T-helper 17 cell (primary cell): ENCODE measurements at places on chromosomes 2 and 18. TPM values are rescaled to one million over a fixed set of nuclear protein-coding genes. Genes with fewer than 3 reads are reported as not detected.
A peak's percentile ranks its signal among the peaks of the same experiment; 100 is the strongest.

DNA sequence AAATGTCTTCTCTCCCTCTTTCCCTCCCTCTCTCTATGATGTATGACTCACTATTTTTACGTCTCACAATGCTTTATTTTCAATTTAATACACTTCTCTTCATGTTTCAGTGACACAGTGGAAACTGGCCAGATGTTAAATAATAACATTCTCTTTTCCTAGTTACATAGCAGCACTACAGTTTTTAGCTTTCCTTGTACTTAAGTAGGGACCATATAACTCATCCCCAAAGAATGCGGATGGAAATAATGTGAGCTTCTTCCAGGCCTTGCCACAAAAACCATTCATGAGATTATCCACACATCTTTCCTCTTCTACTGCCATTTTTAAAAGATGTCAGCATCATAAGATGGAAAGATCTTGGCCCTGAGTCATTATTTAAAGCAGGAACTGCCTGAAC is 789.4 kb downstream of the LRP1B start:
- DNase-seq = no peak

DNA sequence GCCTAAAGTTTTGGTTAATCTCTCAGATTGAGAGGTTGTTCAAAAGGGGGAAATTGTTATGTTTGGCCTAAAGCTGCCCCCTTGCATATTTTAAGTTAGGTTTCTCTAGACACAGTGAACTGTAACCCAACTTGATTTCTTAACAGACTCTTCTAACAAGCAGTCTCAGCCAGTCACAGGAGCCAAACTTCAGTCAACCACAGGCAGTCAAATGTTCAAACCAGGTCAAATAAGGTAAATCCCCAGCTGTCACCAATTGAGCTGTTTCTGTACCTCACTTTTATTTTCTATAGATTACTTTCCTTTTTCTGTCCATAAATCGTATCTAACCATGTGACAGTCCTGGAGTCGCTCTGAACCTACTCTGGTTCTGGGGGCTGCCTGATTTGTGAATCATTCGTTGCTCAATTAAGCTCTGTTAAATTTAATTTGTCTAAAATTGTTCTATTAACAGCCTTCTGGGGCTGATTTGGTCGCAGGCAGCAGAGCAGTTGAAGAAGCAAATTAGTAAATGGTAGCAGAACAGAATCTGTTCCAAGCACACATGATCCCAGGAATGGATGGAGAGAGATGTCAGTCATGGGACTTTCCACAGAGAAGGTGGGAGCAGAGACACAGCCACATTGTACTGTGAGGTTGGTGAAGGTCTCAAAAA is 16.4 kb upstream of the NFU1 start:
- no peak for DNase-seq

DNA sequence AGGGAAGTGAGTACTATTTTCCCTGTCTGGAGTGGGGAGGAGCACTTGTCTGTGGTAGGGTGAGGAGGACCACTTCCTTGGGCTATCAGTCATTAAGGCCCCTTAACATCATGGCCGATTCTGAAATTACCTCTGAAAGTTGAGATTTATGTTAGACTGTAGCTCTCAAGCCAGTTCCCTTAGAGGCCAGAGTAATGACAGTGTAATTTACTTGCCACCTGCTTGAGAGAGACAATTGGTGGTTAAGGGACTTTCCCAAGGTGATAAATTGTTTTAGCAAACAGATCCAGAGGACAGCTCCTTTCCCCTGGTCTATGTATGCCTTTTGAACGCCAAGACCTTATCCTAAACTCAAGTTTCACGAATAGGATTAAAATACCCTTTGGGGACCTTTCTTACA is 56.1 kb downstream of the NEDD4L start:
- no peak for DNase-seq

GRCh38 chr2:167506395-167506794 is 618.1 kb downstream of the XIRP2 start:
- DNase-seq = no peak

The SPEG gene
- total RNA-seq = 7.3 TPM

GRCh38 chr2:55718165-55719008 is 24.7 kb upstream of the PNPT1 start:
- no peak for DNase-seq

- no peak for DNase-seq
Observed at GRCh38 chr2:235044501-235045271, 92.9 kb downstream of the SH3BP4 start.

GRCh38 chr2:127909019-127909418 is 23.3 kb upstream of the AMMECR1L start:
- no peak for DNase-seq

DNA sequence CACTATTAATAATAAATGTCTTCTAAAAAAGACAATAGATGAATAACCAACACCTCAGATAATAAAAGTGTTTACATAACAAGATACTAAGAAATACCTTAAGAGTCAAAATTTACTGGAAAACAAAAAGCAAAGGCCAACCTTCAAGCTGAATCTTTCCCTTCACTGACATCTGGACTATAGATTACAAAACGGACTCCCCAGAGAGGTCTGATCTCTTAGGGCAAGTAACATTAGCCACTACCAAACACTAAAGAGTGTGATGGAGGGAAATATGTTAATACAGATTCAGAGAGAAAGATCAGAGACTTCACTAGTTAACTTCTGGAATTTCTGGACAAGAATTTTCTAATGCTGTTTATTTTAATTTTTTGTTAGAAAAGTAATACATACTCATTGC is 13.9 kb downstream of the CLASP1 start:
- no peak for DNase-seq

DNA sequence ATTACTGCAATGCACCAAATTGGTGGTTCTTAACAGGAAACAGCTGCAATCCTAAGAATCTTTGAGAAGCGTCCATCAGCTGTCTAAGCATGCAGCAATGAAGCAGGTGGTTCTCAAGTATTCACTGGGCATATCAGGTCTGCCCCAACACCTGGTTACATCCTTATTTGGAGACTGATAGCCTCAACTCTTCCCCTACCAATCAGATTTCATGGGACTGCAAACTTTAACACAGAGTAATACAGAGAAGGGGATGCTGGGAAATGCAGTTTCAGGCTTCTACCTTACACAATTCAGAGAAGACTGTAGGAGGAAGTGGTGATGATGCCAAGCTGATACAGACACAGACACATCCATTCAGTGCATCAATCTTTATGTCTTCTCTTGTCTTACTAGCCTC is 240.5 kb downstream of the BCL2 start:
- no peak for DNase-seq

- no peak for DNase-seq
Observed at GRCh38 chr18:45066886-45067285, 386.2 kb downstream of the SETBP1 start.

GRCh38 chr2:2653231-2653630 is 322.2 kb upstream of the MYT1L start:
- DNase-seq = no peak

The RGPD3 gene
- 0.21 TPM for total RNA-seq

GRCh38 chr2:132901661-132902060 is 231.7 kb upstream of the LYPD1 start:
- DNase-seq = no peak

GRCh38 chr2:96816836-96817702 is 1.0 kb downstream of the CNNM3 start:
- DNase-seq = no peak

The DYSF gene
- 0.34 TPM for total RNA-seq

The LAMA3 gene
- total RNA-seq = 0.07 TPM

- DNase-seq = no peak
Observed at GRCh38 chr2:186950694-186951093, 101.7 kb upstream of the ZSWIM2 start.

The STAMBP gene
- 22.1 TPM for total RNA-seq

- no peak for DNase-seq
Observed at GRCh38 chr2:207630491-207630890, 5.3 kb upstream of the METTL21A start.

DNA sequence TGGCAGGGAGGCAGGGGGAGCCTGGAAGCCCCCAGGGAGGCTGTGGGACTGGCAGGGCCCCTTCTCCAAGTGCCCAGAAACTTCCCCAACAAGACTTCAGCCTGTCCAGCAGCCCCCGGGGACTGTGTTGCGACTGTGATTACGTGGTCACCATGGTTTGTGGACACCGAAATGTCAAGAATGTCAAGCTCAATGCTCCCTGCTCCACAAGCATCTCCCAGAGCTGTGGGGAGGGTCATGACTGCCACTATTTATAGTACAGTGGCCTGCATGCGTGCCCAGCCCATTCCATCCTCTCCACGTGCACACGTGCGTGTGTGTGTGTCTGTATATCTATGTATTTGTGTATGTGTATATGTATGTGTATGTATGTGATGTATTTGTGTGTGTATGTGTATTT is 93.8 kb upstream of the MBOAT2 start:
- DNase-seq = no peak

The SPAG16 gene
- total RNA-seq = 5.1 TPM

The PARD3B gene
- 3.0 TPM for total RNA-seq

The GKN2 gene
- not detected for total RNA-seq

The SOX11 gene
- not detected for total RNA-seq

- DNase-seq = no peak
Observed at GRCh38 chr2:16663121-16663905, 2.3 kb downstream of the CYRIA start.

- no peak for DNase-seq
Observed at GRCh38 chr2:137539336-137539735, 424.9 kb upstream of the HNMT start.

DNA sequence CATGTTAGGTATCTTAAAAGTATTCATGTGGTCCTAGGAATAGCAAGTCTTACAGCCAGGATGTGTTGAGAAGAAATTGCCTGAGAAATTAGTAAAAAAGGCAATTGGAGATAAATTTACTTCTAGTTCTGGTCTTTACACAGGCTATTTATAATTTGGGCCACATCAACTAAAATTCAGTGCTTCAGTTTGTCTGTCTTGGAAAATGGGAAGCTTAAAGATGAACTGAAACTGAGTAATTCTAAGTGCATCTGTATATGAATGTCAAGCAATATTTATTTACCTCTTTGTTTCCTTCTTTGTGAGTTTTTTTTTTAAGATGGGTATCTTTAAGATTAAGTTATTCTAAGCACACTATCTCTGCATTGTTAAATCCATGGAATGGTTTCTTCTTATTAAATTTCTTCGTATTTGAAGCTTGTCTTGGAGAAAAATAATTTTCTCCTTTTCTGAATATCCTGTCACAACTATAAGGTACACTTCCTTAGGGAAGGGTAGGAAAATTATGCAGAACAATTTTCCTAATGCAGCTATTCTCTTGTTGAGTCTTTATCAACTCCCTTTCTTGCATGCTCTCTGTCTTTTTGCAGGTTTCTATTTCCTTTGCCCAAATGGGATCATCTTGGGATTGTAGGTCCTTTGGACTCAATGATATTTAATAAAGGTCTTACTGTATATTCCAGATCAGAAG is 39.7 kb upstream of the MMADHC start:
- no peak for DNase-seq

DNA sequence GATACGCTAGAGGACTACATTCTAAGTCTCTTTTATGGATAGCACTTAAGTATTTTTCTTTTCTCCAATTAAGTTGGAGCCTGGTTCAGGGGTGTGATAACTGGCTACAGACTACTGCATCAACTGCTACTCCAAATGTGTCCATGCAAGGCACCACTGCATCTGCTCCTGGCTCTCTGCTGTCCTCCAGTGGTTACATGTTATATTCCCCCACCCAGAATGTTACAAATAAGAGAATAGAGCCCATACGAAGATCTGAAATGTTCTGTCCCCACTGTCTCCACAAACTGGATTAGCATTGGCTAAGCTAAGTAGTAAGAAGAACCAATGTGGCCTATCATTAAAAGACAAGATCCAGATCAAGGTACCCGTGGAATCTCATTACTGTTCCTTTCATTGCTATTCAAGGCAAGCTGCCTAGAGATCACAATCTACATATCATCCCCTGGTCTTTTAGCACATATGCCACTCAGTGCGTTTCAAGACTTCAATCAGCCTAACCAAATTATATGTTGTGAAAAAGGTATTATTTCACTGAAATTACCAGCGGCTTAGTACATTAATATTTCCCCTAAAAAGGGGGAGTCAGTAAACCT is 308.3 kb upstream of the SLC8A1 start:
- no peak for DNase-seq

GRCh38 chr2:136118819-136119716 is 1.1 kb upstream of the CXCR4 start:
- peak; percentile 83 for DNase-seq

- DNase-seq = no peak
Observed at GRCh38 chr2:9191041-9191481, 15.6 kb upstream of the ASAP2 start.

- no peak for DNase-seq
Observed at GRCh38 chr2:127270663-127271062, 23.3 kb downstream of the ERCC3 start.

The ELOA2 gene
- total RNA-seq = not detected

The KCNG2 gene
- not detected for total RNA-seq

The ANKRD30B gene
- not detected for total RNA-seq

The REG1A gene
- total RNA-seq = not detected

DNA sequence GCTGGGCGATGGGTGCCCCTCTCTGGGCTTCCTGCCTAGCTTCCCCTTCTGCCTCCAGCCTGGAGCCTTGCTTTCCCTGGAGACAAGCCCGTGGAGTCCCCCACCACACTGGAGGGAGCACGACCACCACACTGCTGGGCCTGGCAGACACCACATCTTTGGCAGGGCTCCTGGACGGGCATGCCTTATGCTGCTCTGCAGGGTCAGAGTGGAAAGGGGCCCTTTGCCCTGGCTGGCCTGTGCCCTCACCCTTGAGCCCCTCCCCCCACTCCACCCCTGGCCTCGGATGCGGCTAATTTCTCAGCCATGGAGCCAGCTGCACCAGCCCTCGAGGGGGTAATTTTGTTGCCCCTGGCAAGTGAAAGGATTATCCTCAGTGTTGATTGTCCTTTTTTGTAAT is 194.5 kb downstream of the LOXHD1 start:
- DNase-seq = no peak

GRCh38 chr18:56235071-56235470 is 403.3 kb downstream of the TXNL1 start:
- no peak for DNase-seq

GRCh38 chr2:58708565-58708964 is 467.4 kb upstream of the FANCL start:
- DNase-seq = no peak

DNA sequence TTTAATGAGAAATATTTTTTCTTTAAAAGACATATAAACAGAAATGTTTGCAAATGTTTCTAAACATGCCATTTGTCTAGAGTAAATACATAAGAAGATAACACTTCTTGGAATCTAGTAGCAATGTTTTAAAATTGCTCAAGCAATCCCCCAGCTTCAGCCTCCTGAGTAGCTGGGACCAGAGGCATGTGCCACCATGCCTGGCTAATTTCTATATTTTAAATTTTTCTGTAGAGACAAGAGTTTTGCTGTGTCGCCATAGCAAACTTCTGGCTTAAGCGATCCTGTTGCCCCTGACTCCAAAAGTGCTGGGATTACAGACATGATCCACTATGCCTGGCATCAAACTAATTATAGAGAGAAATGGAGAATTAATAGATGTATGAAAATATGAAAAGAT is 14.6 kb upstream of the MBD2 start:
- no peak for DNase-seq

GRCh38 chr18:50917021-50917420 is 38.1 kb downstream of the ME2 start:
- no peak for DNase-seq

- DNase-seq = no peak
Observed at GRCh38 chr2:74464406-74464805, 776 bp downstream of the MOGS start.
